Neural cell (in vitro differentiated cells): ENCODE measurements at places on chromosomes 3 and 15. TPM values are rescaled to one million over a fixed set of nuclear protein-coding genes. Genes with fewer than 3 reads are reported as not detected.

GREM1 gene
- polyA plus RNA-seq = 0.16 and 0.40 TPM in 2 replicates

BUB1B gene
- polyA plus RNA-seq = 39.3 and 50.0 TPM in 2 replicates

TMIE gene
- polyA plus RNA-seq = not detected in 2 replicates

SPTBN5 gene
- polyA plus RNA-seq = 0.01 and 0.04 TPM in 2 replicates

SST gene
- polyA plus RNA-seq = 9.7 and 12.1 TPM in 2 replicates

COPG1 gene
- polyA plus RNA-seq = 75.0 and 92.7 TPM in 2 replicates

KNG1 gene
- not detected in 2 replicates for polyA plus RNA-seq

CLPX gene
- polyA plus RNA-seq = 44.9 and 51.3 TPM in 2 replicates

HEXA gene
- polyA plus RNA-seq = 105 TPM in 2 replicates

ERC2 gene
- polyA plus RNA-seq = 57.5 and 60.4 TPM in 2 replicates

SIN3A gene
- 11.5 and 13.7 TPM in 2 replicates for polyA plus RNA-seq

FBXO40 gene
- polyA plus RNA-seq = not detected in 2 replicates

CPN2 gene
- polyA plus RNA-seq = not detected in 2 replicates

FMN1 gene
- 0.26 and 0.40 TPM in 2 replicates for polyA plus RNA-seq
